ENCODE measurements at places on chromosomes 16 and 17.

DNA sequence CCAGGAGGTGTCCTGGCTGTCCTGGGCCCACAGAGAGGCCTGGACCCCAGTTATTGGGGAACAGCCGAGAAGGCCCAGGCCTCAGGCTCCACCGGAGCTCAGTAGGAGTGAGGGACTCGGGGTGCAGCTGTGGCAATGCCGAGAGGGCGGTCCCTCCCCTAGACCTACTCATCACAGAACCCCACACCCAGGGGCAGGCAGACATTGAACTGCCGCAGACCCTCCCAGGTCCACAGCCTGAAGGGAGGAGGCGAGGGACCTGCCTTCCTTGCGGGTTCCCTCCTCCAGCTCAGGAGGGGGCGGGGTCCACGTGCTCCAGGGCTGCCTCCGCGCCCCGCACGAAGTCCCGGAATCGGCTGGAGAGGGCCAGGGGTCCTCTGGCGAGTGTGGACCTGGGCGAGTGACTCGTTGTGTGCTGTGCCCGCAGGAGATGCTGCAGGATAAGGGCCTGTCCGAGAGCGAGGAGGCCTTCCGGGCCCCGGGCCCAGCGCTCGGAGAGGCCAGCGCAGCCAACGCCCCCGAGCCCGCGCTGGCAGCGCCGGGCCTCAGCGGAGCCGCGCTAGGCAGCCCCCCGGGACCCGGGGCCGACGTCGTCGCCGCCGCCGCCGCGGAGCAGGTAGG is 3.9 kb downstream of the TBX4 start:
- no peak for DNase-seq

- no peak for DNase-seq
Measured at GRCh38 chr16:12255473-12255872, 278.9 kb downstream of the SNX29 start.

GRCh38 chr16:77885571-77886295 is 97.4 kb downstream of the VAT1L start:
- no peak for DNase-seq

GRCh38 chr16:68612996-68613395 is 32.1 kb upstream of the CDH3 start:
- no peak for DNase-seq

- peak; percentile 37 for DNase-seq
Measured at GRCh38 chr16:51994597-51994996, 552.3 kb downstream of the TOX3 start.

- peak; percentile 35 for DNase-seq
Measured at GRCh38 chr17:68061512-68062313, 26.2 kb downstream of the KPNA2 start.

GRCh38 chr16:9308850-9309249 is 217.4 kb downstream of the HAPSTR1 start:
- DNase-seq: no peak

GRCh38 chr17:35729405-35729833 is 2.0 kb upstream of the RASL10B start:
- no peak for DNase-seq

- no peak for DNase-seq
Measured at GRCh38 chr16:81499576-81500380, 55.2 kb downstream of the CMIP start.

DNA sequence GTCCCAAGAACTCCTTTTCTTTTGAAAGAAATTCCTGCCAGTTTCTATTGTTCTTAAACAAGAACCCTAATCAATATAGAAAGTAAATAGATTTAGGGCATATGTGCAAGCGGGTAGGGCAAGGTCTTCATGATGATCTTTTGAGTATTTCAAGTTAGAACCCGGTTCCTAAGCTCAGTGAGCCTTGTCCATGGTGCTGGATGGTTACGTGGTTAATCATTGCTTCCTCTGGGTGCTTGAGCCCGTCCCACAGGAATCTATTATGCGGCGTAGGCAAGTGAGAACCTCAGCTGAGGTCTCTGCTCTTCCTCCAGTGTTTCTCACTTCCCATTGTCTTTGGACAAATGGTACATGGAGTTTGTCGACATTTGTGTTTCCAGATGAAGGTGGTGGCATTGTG is 580.8 kb upstream of the EEF2KMT start:
- no peak for DNase-seq

- DNase-seq: peak; percentile 55
Measured at GRCh38 chr16:69566981-69567680, 1.4 kb downstream of the NFAT5 start.

DNA sequence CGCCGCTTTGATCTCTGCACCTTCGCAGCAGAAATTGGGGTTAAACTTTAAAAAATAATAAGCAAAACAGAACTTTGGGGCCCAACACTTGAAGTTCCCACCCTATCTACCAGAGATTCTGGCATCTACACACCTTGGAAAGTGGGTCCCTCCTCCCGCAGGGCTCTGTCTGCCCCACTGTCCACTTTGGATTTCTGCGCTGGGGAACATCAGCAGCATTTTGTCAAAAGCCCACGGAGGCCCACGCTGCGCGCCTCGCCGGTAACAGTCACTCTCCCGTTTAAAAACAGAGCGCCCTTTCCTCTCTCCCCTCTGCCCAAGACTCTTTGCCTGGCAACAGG is 725 bp upstream of the WNT9B start:
- no peak for DNase-seq

GRCh38 chr17:82350182-82351030 is 8.6 kb upstream of the TEX19 start:
- DNase-seq: no peak

All from HepG2 (cell line).